Sigmoid colon (tissue), 7 donors: ENCODE measurements at places on chromosomes 4 and X. TPM values are rescaled to one million over a fixed set of nuclear protein-coding genes. Genes with fewer than 3 reads are reported as not detected.

DNA sequence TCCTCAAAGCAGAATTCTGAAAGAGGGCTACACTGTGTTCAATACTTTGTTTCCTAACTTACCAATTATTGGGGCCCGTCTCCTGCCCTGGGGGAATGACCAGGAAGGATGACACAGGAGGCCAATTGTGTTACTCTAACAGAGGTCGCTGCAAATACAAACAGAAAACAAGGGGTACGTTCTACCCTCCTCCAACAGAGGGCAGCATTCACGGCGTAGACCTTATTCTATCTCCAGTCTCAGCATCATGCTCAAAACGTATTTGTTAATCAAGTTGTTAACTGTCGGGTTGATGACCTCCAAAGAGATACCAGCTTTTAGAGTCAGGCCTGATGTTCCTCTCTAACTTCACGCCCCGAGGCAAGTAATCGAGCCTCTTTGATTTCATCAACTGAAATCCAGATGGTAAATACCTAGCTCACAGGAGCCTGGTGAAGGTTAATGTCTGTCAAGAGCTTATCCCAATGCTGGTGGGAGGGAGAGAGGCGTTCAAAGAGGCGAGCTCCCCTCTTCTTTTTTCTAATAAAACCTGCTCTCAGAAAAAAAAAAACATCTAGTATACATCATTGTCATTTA is 181.0 kb upstream of the KCNIP4 start:
- no peak overlapping the region for H3K4me3 ChIP-seq
- no peaks in the 10 kb centered on the region for H3K27me3 ChIP-seq
- no peak for DNase-seq

- no peaks in the 10 kb centered on the region for H3K36me3 ChIP-seq
- H3K27me3 ChIP-seq: peaks cover 70% of the 10 kb centered on the region
- no peaks in the 10 kb centered on the region for H3K4me1 ChIP-seq
Observed at GRCh38 chr4:41880840-41881831, 54.1 kb upstream of the TMEM33 start.

GRCh38 chrX:71100581-71101505 is 5.2 kb downstream of the FOXO4 start:
- no peaks in the 10 kb centered on the region for H3K27me3 ChIP-seq
- H3K4me3 ChIP-seq: no peak overlapping the region
- no peak overlapping the region for H3K27ac ChIP-seq

DNA sequence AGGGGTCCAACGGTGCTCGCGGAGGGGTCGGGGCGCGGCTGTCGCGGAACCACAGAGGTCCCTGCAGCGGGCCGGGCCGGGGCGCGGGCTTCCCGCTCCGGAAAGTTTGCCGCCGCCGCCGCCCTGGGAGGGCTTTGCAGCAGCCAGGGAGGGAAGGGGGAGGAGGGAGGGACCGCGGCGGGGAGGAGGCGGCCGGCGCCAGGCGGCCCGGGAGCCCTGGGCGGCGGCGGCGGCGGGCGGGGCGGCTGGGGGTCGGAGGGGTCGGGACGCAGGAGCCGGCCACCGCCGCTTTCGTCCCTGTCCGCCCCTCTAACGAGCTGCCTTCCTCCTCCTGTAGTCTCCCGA is 375 bp downstream of the FGFR3 start:
- H3K36me3 ChIP-seq: no peaks in the 10 kb centered on the region
- peaks cover 23% of the 10 kb centered on the region for H3K4me1 ChIP-seq
- no peak overlapping the region for H3K27ac ChIP-seq
- H3K4me3 ChIP-seq: peak overlapping the region; percentile 46

DNA sequence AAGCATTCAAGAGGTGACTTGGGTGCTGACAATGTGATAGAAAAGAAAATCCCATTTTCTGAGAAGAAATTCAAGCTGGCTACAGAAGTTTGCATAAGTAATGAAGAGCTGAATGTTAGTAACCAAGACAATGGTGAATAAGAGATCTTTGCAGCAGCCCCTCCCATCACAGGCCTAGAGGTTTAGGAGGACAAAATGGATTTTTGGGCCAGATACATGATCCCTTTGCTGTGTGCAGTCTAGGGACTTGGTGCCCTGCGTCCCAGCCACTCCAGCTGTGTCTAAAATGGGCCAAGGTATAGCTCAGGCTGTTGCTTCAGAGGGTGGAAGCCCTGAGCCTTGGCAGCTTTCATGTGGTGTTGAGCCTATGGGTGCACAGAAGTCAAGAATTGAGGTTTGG is 107.0 kb upstream of the EPHA5 start:
- DNase-seq: no peak
- H3K27ac ChIP-seq: no peak overlapping the region
- H3K36me3 ChIP-seq: no peaks in the 10 kb centered on the region
- no peak overlapping the region for H3K4me3 ChIP-seq
- H3K27me3 ChIP-seq: no peaks in the 10 kb centered on the region

GRCh38 chr4:88725143-88725542 is 27.5 kb upstream of the NAP1L5 start:
- no peaks in the 10 kb centered on the region for H3K4me1 ChIP-seq
- DNase-seq: no peak
- H3K36me3 ChIP-seq: peaks cover 58% of the 10 kb centered on the region
- H3K4me3 ChIP-seq: no peak overlapping the region
- H3K27ac ChIP-seq: peak overlapping the region; percentile 8
- no peaks in the 10 kb centered on the region for H3K27me3 ChIP-seq

GRCh38 chr4:40317916-40318658 is 17.0 kb upstream of the CHRNA9 start:
- H3K4me3 ChIP-seq: no peak overlapping the region
- H3K4me1 ChIP-seq: no peaks in the 10 kb centered on the region
- DNase-seq: no peak
- H3K27me3 ChIP-seq: no peaks in the 10 kb centered on the region
- H3K27ac ChIP-seq: no peak overlapping the region
- H3K36me3 ChIP-seq: no peaks in the 10 kb centered on the region

- peaks cover 26% of the 10 kb centered on the region for H3K4me1 ChIP-seq
- no peak overlapping the region for H3K27ac ChIP-seq
- no peak overlapping the region for H3K4me3 ChIP-seq
- DNase-seq: no peak
Observed at GRCh38 chr4:3305610-3306371, 13.0 kb downstream of the RGS12 start.

- H3K4me1 ChIP-seq: no peaks in the 10 kb centered on the region
- H3K36me3 ChIP-seq: no peaks in the 10 kb centered on the region
- no peak overlapping the region for H3K4me3 ChIP-seq
- no peak overlapping the region for H3K27ac ChIP-seq
Observed at GRCh38 chr4:62015043-62015739, 815.1 kb downstream of the ADGRL3 start.

- DNase-seq: no peak
- no peak overlapping the region for H3K4me3 ChIP-seq
Observed at GRCh38 chr4:10998846-10999245, 314.3 kb upstream of the CLNK start.

GRCh38 chr4:185700630-185701029 is 111.4 kb downstream of the SORBS2 start:
- no peaks in the 10 kb centered on the region for H3K36me3 ChIP-seq
- DNase-seq: no peak
- peak overlapping the region; percentile 60 for H3K27ac ChIP-seq
- H3K4me1 ChIP-seq: peaks cover 23% of the 10 kb centered on the region

DNA sequence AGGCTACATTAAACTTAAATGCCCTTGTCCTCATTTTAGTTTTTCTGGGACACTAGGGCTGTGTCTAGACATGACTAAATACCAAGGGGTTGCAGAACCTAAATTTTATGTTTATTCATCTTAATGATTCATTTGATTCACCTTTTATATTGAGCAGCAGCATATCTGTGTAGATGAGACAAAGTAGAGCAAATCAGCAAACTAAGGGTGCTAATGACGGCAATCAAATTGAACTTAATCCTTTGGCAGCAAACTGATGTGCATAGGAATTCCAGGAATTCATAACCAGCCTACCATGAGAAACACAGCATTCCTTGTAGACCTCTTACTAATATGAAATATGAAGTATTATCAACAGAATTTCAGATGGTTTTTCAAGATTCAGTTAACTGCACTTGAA is 25.1 kb downstream of the EPHA5 start:
- no peaks in the 10 kb centered on the region for H3K36me3 ChIP-seq
- no peaks in the 10 kb centered on the region for H3K27me3 ChIP-seq
- no peak overlapping the region for H3K27ac ChIP-seq
- no peak for DNase-seq
- no peaks in the 10 kb centered on the region for H3K4me1 ChIP-seq

DNA sequence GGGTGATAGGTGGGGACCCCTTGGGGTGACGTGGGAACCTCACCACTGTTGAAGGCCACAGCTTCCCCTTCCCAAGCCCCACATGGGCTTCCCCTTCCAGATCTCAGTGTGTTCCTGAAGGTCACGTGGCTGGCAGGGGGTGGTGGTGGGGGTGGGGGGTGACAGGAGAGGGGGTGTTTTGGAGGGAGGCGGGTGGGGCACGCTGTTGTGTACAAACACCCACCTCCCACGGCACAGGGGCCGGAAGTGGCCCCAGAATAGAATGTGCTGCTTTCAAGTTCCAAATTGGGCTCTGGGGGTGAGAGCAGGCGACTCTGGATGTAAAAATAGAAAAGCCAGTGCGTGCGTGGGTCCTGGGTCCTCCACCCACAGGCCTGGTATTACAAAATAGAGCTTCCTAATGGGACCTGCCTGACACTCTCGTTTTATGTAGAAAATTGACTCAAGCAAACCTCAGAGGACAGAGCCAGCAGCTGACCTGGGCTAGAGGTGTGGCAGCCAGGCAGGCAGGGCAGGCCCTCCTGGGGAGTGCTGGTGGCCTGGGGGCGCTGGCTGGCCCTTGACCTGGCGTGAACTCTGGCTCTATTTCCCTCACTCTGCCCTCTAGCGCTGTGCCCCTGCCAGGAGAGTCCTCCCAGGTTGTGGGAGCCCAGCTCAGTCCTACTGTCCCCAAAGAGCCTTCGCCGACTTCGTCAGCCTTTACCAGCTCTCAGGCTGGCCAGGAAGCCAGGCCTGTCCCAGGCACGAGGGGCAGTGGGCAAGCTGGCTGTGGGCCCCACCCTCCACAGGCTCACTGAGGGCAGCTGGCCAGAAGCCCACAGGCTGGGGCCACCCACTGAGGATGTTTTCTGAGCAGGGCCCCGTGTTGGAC is 5.4 kb upstream of the SH3BP2 start:
- no peaks in the 10 kb centered on the region for H3K4me1 ChIP-seq
- H3K27me3 ChIP-seq: no peaks in the 10 kb centered on the region
- H3K36me3 ChIP-seq: no peaks in the 10 kb centered on the region
- H3K27ac ChIP-seq: peak overlapping the region; percentile 20

DNA sequence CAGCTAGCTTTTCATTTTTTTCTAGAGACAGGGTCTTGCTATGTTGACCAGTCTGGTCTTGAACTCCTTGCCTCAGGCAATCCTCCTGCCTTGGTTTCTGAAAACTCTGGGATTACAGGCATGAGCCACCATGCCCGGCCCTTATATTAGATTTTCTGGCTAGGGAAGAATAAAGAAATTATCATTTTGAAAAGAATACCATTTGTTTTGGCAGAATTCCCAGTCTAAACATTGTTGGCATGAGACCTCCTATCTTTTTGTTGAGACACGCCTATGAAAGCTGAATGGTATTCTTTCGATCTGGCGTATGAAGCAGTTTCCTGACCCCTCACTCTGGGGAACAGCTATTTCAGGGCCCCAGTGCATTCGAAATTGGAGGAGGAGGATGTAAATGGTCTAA is 107.0 kb downstream of the REPS2 start:
- no peaks in the 10 kb centered on the region for H3K4me1 ChIP-seq
- no peaks in the 10 kb centered on the region for H3K36me3 ChIP-seq
- H3K4me3 ChIP-seq: no peak overlapping the region
- H3K27me3 ChIP-seq: no peaks in the 10 kb centered on the region

GRCh38 chr4:73859614-73860088 is 6.6 kb downstream of the PF4V1 start:
- H3K4me3 ChIP-seq: no peak overlapping the region
- no peaks in the 10 kb centered on the region for H3K4me1 ChIP-seq
- H3K27me3 ChIP-seq: no peaks in the 10 kb centered on the region
- H3K36me3 ChIP-seq: no peaks in the 10 kb centered on the region
- no peak overlapping the region for H3K27ac ChIP-seq

DNA sequence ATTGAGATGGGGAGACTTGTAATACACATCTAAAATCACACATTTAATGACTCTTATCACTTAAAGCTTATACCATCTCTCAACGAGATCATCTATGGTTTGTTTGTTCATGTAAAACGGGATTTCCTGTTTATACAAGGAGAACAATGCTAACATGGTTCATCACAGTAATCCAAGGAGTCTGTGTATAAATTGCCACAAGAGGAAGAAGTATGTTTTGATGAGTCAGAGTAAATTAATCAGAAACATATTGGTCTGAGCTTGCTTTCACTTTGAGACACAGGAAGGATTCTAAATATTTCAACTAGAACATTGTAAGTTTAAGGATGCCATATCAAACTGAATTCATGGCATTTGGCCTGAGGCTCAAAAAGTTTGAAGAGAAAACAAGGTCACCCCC is 594.1 kb downstream of the GLUD2 start:
- no peak overlapping the region for H3K27ac ChIP-seq
- H3K36me3 ChIP-seq: no peaks in the 10 kb centered on the region
- H3K4me3 ChIP-seq: no peak overlapping the region
- no peak for DNase-seq
- no peaks in the 10 kb centered on the region for H3K4me1 ChIP-seq

DNA sequence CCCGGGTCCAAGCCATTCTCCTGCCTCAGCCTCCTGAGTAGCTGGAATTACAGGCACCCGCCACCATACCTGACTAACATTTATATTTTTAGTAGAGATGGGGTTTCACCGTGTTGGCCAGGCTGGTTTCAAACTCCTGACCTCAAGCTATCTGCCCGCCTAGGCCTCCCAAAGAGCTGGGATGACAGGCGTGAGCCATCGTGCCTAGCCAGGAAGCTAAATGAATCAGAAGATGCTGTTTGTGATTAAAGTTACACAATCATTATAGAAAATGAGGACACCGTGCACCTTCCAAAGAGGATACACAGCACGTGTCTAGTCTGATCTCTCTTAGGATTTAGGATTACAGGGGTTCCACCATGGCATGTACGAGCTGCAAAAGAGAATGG is 99.6 kb downstream of the DHRSX start:
- no peaks in the 10 kb centered on the region for H3K27me3 ChIP-seq
- no peaks in the 10 kb centered on the region for H3K36me3 ChIP-seq
- DNase-seq: no peak
- no peak overlapping the region for H3K27ac ChIP-seq

DNA sequence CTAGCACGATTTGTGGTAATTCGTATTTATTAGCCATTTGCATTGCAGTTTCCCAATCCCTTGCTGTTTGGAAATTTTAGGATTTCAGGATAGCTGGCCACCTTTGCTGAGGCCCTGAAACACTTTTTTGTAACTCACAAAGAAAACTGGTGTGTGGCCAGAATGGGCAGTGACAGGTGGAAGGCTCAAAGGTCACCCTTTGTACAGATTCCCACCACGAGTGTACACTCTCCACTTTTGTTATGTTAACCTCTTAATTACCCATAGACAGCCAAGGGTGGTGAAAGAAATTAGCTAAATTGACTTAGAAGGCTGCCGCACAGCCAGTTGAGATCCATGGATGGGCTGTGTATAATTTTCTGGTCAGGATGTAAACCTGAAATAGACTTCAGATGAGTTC is 109.7 kb upstream of the ARX start:
- H3K36me3 ChIP-seq: no peaks in the 10 kb centered on the region
- no peak overlapping the region for H3K4me3 ChIP-seq
- H3K4me1 ChIP-seq: no peaks in the 10 kb centered on the region
- H3K27ac ChIP-seq: no peak overlapping the region

UVSSA gene
- 18.7 TPM for polyA plus RNA-seq

INTS6L gene
- 2.3 TPM for polyA plus RNA-seq

GSPT2 gene
- 2.3 TPM for polyA plus RNA-seq

MAGED4B gene
- polyA plus RNA-seq: 4.4 TPM

DMD gene
- 5.5 TPM for polyA plus RNA-seq
